ENCODE measurements at places on chromosomes 5 and 9.

DNA sequence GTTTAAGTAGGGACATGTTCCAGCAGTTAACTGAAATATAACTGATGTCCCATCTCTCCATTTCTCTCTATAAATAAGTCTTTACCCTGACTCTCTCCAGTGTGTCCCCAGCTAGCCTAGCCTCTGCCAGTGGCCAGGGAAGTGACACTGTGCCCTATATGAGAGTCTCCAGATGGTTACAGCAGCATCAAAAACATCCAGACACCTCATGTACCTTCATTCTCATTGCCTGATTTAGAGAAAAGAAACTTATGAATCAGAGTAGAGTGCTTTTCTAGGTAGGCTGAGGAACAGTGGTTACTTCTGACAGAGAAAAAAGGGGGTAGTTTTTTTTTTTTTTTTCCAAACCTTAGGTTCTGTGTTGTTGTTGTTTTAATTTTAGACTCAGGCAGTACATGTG lies 148.5 kb downstream of the GNAQ start:
- no peak for DNase-seq

- no peak for DNase-seq
These were observed 20.4 kb upstream of the NTNG2 start for GRCh38 chr9:132141344-132141947.

GRCh38 chr5:141521244-141521781 lies 32.4 kb downstream of the PCDHGC5 start:
- no peak for DNase-seq

GRCh38 chr5:180683220-180683922 lies 34.0 kb upstream of the FLT4 start:
- DNase-seq = no peak

DNA sequence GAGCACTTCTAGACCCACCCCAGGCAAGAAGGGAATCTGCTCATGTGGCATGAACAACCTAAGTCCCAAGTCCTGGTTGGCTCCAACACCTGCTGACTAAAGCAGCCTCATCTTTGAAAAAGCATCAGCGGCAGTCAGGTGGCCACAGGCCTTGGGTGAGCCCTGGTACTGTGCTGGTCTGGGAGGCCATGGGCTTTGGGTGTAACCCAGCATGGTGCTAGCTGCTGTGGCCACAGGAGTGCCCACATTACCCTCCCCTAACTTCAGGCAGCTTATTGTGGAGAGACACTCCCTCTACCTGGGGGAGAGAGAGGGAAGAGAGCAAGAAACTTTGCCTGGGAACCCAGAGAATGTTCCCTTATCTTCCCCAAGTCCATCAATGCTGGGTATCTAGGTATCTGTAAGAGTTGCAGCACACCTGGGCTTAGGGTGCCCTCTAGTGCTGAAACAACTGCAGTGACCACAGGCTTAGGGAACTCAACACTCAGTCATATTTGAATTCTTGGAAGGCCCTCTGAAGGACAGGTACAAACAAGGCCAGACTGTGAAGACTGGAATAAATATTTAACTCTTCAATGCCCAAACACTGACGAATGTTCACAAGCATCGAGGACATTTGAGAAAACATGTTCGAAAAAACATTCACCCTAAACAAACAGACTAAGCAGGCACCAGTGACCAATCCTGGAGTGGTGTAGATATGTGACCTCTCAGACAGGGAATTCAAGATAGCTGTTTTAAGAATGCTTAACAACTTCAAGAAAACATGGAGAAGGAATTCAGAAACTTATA lies 69.9 kb upstream of the OR2K2 start:
- no peak for DNase-seq

- DNase-seq = no peak
These were observed 12.9 kb downstream of the MSX2 start for GRCh38 chr5:174737330-174737729.

DNA sequence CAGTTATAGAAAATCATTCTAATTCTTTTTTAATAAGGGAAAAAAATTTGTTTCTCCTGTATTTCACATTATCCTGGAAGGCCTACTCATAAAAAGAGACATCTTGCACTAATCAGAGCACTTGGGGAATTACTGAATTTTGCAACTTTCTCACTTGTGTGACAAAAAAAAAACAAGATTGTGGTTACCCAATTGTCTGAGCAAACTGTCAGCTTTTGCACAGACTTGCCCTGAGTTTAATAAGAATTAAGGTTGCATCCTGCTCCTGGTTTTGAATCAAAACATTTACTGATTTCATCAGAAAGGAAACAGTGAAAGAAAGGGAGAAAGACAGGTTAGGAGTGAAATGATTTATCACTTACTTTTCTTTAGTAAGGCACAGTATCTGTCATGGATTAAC lies 10.6 kb upstream of the SH3RF2 start:
- DNase-seq = no peak

GRCh38 chr9:36665921-36666431 lies 93.3 kb downstream of the MELK start:
- no peak for DNase-seq

DNA sequence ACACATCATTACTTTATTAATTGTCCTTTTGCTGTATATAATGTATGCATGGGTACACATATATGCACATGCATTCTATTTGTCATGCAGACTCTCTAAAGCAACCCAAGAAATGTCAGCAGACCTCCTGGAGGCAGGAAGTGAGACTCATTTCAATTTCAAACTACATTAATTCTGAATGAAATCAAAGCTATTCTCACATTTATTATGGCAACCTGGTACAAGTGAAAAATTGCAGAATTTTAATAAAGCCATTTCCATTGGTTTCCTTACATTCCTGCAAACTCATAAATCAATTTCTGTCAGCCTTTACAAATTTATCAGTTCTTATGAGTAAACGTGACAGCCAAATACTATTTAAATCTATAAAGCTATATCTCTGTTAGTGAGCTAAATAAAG lies 430.4 kb upstream of the NUDT12 start:
- no peak for DNase-seq

GRCh38 chr9:92377876-92378275 lies 26.5 kb downstream of the OGN start:
- DNase-seq = no peak

GRCh38 chr5:177992466-177992865 lies 3.6 kb downstream of the PROP1 start:
- DNase-seq = no peak
